ENCODE measurements at places on chromosomes 7 and 10.

GRCh38 chr10:13776861-13777311, 190.1 kb downstream of the PRPF18 start:
- no peak for DNase-seq

- no peak for DNase-seq
These were observed 53.5 kb upstream of the PPP1R17 start for GRCh38 chr7:31633467-31633866.

- DNase-seq: no peak
These were observed 32.3 kb downstream of the CCNY start for GRCh38 chr10:35368485-35369048.

DNA sequence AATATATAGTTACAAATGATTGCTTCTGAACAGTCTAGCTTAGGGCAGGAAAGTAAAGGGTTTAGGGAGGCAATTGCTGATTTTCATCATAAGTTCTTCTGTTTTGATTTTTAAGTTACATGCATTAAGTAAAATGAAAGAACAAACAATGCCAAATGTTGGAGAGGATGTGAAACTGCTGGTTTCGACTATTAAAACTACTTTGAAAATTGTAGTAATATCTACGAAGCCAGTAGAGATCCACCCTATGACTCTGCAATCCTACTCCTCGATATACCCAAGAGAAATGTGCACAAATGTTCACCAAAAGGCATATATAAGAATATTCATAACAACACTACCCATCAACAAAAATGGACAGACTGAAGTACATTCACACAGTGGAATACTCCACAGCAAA, 24.3 kb downstream of the PDZD8 start:
- no peak for DNase-seq

GRCh38 chr10:20993389-20993788, 96.3 kb upstream of the NEBL start:
- no peak for DNase-seq
